ENCODE measurements at places on chromosomes 4 and X.

DNA sequence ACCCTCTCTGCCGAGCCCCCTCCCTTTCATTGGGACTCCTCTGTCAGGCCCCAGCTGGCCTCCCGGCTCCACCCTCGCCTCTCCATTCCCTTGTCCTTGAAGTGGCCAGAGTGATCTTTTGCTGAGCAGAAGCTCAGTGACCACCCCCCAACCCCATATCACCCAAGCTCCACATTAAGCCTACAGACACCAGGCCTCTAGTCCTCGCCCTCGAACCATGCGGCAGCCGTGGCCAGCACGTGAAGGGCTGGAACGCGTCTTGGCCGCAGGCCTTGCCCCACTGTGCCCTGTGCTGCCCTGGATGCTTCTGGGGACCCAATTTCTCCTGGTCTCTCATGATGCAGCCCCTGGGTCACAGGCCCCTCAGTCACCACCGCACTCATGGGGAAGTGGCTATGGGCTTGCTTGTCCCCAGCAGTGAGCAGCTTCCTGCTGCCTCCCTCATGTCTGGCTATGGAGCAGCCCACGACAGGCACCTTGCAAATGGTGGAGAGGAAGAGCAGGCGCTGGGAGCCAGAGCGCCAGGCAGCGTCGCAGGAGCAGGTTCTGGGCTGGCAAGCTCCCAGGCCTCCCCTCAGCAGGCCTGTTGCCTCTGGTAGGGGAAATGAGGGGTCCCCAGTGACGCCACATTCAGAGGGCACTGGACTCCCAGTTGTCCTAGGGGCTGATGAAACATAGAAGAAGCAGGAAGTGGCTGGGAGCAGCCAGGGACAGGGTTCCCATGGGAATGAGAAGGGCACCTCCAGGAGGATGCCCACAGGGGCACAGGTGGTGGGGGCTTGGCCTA is 757 bp upstream of the SRPK3 start:
- no peak for DNase-seq

DNA sequence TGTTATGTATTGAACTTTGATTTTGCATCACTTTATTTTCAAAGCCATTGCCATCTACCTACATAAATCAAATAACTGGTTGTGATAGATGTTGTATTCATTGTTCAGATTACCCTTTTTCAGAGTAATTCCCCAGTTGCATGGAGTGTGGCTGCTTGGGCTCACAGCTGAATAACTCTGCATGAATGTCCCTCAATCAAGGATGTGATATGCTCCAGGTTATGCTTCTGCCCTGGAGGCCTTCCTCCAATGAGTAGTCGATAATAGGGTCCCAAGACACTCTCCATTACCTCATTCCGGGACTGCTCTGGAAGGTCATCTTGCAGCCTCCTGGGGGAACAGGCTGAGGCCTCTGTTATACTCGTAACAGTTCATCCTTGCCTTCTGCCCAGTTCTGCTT is 251.8 kb downstream of the ADGRL3 start:
- DNase-seq = no peak

- peak; percentile 58 for DNase-seq
These were observed 626 bp downstream of the YTHDC1 start for GRCh38 chr4:68349279-68349648.

- DNase-seq = no peak
These were observed 238.1 kb downstream of the ARAP2 start for GRCh38 chr4:36006226-36006625.

DNA sequence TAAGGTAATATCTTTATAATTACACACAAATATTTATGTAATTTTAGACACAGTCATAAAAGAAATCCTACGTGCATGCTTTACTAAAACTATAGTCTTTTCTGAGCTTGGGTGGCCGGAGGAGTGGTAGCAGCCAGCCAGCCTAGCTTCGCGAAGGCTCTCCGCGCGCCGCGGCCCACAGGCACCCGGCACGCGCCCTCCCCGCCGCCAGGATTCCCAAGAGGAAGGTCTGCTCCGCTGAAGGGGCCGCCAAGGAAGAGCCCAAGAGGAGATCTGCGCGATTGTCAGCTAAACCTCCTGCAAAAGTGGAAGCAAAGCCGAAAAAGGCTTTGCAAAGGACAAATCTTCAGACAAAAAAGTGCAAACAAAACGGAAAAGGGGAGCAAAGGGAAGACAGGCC is 8.7 kb upstream of the PJA1 start:
- DNase-seq = no peak

Measured in NCI-H2171 treated with DMSO at 0.1 percent for 48 hours (cell line).